ENCODE measurements at places on chromosomes 3 and 15. TPM values are rescaled to one million over a fixed set of nuclear protein-coding genes. Genes with fewer than 3 reads are reported as not detected.

- H3K36me3 ChIP-seq: no peaks in the 10 kb centered on the region
- peak overlapping the region; percentile 22 for H3K27ac ChIP-seq
- H3K4me1 ChIP-seq: peaks cover 21% of the 10 kb centered on the region
- H3K4me3 ChIP-seq: peak overlapping the region; percentile 59
- no peak for DNase-seq
- H3K27me3 ChIP-seq: peaks cover 21% of the 10 kb centered on the region
These were observed 236.4 kb downstream of the UACA start for GRCh38 chr15:70526974-70527325.

The PRKCI gene
- 54.8 TPM for total RNA-seq

The ARPP21 gene
- not detected for total RNA-seq

DNA sequence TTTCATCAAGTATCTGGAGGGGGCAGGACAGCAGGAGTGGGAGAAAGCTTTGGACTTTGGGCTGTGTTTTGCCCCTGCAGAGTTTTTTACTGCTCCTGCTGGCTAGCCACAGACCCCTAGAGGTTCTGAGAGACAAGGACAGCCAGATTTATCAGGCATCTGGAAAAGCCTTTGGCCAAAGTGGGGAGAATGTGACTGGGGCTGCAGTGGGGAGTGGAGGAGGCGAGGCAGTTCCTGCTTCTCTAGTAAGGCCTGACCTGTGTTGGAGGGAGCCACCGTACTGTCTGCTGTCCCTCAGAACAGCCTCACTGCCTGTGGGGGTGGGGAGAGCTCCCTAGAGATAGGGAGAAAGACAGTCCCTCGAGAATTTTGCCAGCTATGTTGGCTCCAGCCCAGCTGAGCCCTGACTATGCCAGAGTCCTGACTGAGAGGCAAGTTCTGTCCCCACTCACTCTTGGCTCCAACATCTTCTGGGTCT is 2.2 kb downstream of the ALPK3 start:
- no peaks in the 10 kb centered on the region for H3K27me3 ChIP-seq
- H3K36me3 ChIP-seq: no peaks in the 10 kb centered on the region
- no peak overlapping the region for H3K27ac ChIP-seq
- H3K4me1 ChIP-seq: peaks cover 22% of the 10 kb centered on the region
- DNase-seq: peak; percentile 84

DNA sequence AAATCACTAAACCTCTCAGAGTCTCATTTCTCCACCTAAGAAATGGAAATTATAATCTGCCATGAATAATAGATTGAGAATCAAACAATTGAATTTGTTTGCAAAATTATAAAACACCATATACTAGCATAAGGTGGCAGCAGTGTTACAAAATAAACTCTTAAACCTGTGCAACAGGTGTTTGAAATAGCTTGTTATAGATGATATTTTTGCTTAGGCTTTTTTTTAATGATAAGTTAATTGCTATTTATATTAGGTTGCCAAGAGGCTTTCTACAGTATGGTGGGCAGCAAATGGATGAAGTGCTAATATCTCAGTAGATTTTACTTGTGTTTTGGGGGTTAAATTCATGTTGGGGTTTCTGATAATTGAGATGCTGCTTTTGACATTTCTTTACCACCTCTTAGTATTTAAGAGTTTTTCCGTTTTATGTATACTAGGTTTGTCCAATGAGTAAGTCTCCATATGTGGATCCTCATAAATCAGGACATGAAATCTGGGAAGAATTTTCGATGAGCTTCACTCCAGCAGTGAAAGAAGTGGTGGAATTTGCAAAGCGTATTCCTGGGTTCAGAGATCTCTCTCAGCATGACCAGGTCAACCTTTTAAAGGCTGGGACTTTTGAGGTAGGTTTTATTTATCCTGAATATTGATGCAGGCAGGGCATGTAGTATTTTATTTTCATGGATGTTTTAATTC is 19.6 kb downstream of the NR1D2 start:
- H3K36me3 ChIP-seq: peaks cover 30% of the 10 kb centered on the region
- DNase-seq: no peak
- H3K4me1 ChIP-seq: peaks cover 29% of the 10 kb centered on the region

The STAC gene
- total RNA-seq: 6.5 TPM

- H3K4me3 ChIP-seq: no peak overlapping the region
- H3K36me3 ChIP-seq: no peaks in the 10 kb centered on the region
- H3K4me1 ChIP-seq: no peaks in the 10 kb centered on the region
- H3K27ac ChIP-seq: no peak overlapping the region
These were observed 130.3 kb upstream of the ZPLD1 start for GRCh38 chr3:102304550-102304949.

DNA sequence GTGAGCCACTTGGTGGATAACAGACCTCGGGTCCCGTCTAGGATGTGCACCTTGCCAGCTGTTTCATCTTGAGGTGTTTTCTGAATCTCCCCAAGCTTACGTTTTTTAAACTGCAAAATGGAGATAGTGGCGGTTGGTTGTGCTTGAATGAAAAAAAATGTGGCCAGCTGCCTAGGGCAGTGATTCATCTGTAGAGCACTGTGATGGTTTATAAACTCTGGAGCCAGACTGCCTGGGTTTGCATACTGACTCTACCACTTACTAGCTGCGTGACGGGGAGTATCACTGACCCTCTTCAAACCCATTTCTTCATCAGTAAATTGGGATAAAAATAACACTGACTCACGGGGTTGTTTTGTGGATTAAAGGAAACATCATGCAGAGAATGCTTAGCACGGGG is 159.1 kb downstream of the CHL1 start:
- DNase-seq: no peak
- no peaks in the 10 kb centered on the region for H3K36me3 ChIP-seq
- H3K4me3 ChIP-seq: no peak overlapping the region
- no peak overlapping the region for H3K27ac ChIP-seq

- no peak overlapping the region for H3K4me3 ChIP-seq
- DNase-seq: no peak
- no peaks in the 10 kb centered on the region for H3K27me3 ChIP-seq
- H3K36me3 ChIP-seq: no peaks in the 10 kb centered on the region
- H3K4me1 ChIP-seq: no peaks in the 10 kb centered on the region
These were observed 84.2 kb downstream of the SEMA6D start for GRCh38 chr15:47801522-47801921.

DNA sequence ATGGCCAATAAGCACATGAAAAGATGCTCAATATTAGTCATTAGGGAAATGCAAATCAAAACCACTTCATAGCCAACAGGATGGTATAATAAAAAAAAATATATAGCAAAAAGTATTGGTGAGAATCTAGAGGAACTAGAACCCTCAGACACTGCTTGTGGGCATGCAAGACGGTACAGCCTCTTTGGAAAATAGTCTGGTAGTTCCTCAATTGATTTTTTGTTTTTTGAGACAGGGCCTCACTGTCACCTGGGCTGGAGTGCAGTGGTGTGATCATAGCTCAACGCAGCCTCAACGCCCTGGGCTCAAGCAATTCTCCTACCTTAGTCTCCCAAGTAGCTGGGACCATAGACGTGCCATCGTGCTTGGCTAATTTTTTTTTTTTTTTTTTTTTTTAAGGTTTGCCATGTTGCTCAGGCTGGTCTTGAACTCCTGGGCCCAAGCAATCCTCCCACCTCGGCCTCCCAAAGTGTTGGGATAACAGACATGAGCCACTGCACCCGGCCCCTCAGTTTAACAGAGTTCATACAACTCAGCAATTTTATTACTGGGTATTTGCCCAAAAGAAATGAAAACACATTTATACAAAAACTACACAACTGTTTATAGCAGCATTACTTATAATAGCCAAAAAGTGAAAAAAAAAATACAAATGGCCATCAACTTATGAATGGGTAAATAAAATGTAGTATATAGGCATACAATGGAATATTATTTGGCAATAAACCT is 5.1 kb downstream of the PRC1 start:
- no peak overlapping the region for H3K27ac ChIP-seq
- DNase-seq: no peak
- peaks cover 23% of the 10 kb centered on the region for H3K4me1 ChIP-seq
- peaks cover 4% of the 10 kb centered on the region for H3K36me3 ChIP-seq
- H3K4me3 ChIP-seq: no peak overlapping the region

The SLC2A2 gene
- total RNA-seq: not detected

DNA sequence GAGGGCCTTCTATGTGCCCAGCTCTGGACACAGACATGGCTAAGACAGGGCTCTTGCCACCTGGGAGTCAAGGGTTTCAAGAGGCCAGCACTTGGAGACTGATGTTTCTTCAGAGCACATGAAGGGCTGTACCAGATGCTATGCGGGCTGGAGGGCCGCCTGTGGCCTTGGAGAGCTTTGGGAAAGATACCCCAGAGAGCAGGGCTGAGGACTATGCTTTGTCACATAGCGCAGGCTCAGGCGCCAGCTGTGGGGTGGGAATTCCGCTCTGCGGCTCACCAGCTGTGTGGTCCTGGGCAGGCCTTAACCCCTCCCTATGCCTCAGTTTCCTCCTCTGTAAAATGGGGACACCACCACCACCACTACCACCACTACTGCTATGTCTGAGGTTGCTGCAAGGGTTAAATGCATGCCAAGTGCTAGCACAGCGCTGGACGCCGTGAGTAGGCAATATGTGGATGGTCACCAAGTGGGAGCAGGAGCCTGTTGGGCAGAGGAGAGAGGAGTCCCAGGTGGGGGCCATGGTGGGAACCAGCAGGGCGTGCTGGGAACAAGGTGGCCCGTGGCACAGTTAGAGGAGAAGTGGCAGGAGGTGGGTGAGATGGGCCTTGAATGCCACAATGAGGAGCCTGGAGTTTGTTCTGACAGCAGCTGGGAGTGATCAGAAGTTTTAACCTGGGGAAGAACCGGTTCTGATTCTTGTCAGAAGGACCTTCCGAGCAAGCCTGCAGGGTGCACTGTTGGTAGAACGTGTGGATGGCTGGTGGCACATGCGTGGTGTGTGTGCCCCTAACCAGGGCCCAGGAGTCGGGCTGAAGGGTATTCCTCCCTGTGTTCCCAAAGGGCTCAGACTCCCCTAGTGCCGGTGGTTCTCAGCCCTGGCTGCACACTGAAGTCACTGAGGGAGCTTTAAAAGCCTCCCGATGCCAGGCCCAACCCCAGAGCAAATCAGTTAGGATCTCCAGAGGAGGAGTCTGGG is 41.7 kb downstream of the FEM1B start:
- H3K4me3 ChIP-seq: no peak overlapping the region
- no peaks in the 10 kb centered on the region for H3K27me3 ChIP-seq
- peaks cover 4% of the 10 kb centered on the region for H3K4me1 ChIP-seq
- DNase-seq: no peak
- H3K36me3 ChIP-seq: peaks cover 96% of the 10 kb centered on the region

- H3K4me3 ChIP-seq: no peak overlapping the region
- peaks cover 18% of the 10 kb centered on the region for H3K4me1 ChIP-seq
- no peak overlapping the region for H3K27ac ChIP-seq
- no peak for DNase-seq
These were observed 67.7 kb downstream of the MGLL start for GRCh38 chr3:127754411-127755304.

DNA sequence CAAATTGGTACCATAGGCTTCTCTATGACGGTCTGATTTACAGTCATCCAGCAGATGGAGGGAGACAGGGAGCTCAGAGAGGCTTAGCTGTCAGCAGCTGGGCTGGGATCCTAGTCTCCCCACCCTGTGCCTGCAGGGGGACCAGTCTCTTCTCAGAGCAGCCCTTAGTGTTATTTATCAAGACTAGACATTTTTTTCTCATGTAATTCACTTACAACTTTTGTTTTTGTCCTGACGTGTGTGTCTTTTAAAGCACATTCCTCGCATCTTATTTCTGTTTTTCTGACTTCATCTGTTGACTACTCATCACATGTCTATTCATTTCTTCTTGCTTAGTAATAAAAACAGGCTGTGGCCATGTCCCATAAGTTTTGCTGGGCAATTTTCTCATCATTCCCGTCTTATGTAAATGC is 116.1 kb downstream of the KLF13 start:
- peak overlapping the region; percentile 94 for H3K27ac ChIP-seq
- no peaks in the 10 kb centered on the region for H3K27me3 ChIP-seq
- DNase-seq: peak; percentile 97

The SPG21 gene
- total RNA-seq: 142 TPM

DNA sequence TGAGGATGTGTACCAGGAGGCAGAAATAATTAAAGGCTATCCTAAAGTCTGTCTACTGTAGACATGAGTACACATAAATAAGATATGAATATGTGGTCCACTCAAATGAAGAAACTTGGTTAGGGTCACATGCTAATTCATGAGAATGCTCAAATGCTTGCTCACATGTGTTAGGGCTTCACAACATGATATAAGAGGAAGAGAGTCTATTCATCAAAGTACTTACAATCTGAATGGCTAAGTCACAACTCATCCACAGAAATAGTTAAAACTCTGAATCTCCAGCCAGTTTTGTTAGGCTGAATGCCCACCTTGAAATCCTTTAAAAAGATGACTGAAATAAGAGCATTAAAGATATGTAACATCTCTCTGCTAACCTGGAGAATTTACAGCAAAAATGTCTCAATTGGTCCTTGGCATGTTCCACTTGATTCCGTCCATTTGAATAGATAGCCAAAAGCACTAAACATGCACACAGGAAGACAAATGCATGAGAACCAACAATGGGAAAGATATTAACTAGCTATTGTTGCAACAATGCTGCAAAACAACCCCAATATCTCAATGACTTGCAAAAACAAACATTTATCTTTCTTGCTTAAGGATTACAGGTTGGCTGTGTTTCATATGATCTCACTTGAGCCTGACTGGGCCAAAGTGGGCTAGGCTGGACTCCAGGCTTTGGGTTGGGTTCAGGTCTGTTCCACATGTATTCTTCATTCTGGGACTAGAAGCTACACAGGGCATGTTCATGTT is 10.6 kb upstream of the TBC1D5 start:
- H3K4me3 ChIP-seq: no peak overlapping the region
- no peaks in the 10 kb centered on the region for H3K27me3 ChIP-seq
- H3K27ac ChIP-seq: no peak overlapping the region

The COL7A1 gene
- 12.7 TPM for total RNA-seq

The C3orf85 gene
- total RNA-seq: not detected

The PFKFB4 gene
- 12.3 TPM for total RNA-seq

The HMG20A gene
- total RNA-seq: 33.0 TPM

- no peaks in the 10 kb centered on the region for H3K27me3 ChIP-seq
- no peak for DNase-seq
- H3K4me3 ChIP-seq: peak overlapping the region; percentile 84
These were observed 843 bp downstream of the ATG7 start for GRCh38 chr3:11272906-11273574.

The C3orf70 gene
- 1.4 TPM for total RNA-seq

The COL6A6 gene
- total RNA-seq: under 0.01 TPM

The CPLX3 gene
- not detected for total RNA-seq

The PLSCR4 gene
- 54.6 TPM for total RNA-seq

DNA sequence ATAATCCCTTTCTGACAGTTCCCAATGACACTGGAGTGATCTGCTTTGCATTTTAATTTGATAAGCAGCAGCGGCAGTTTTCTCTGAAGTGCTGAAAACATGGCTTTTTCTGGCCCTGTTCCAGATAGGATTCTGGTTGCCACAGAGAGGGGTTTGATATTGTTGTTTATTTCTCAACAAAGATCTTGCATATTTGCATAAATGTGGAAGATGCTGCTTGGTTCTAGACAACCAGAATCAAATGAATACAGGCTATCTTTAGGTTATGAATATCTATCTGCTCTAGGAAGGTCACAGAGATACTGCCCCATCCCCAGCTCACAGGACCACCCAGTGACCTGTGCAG is 137.1 kb downstream of the ZNF609 start:
- no peak for DNase-seq
- H3K27me3 ChIP-seq: no peaks in the 10 kb centered on the region
- H3K4me1 ChIP-seq: peaks cover 25% of the 10 kb centered on the region
- H3K27ac ChIP-seq: no peak overlapping the region
- H3K36me3 ChIP-seq: no peaks in the 10 kb centered on the region

- H3K27ac ChIP-seq: no peak overlapping the region
- DNase-seq: peak; percentile 29
- no peak overlapping the region for H3K4me3 ChIP-seq
- peaks cover 9% of the 10 kb centered on the region for H3K4me1 ChIP-seq
- no peaks in the 10 kb centered on the region for H3K36me3 ChIP-seq
- no peaks in the 10 kb centered on the region for H3K27me3 ChIP-seq
These were observed 27.9 kb downstream of the AADAC start for GRCh38 chr3:151841801-151842200.

The GOLGA6B gene
- not detected for total RNA-seq

The HRG gene
- not detected for total RNA-seq
